ENCODE measurements at places on chromosomes 4 and X. TPM values are rescaled to one million over a fixed set of nuclear protein-coding genes. Genes with fewer than 3 reads are reported as not detected.

- no peak for DNase-seq
These were observed 77.4 kb upstream of the MID1 start for GRCh38 chrX:10697616-10698317.

PABPC1L2A gene
- total RNA-seq: not detected

GRCh38 chr4:113040793-113041192, 8.7 kb upstream of the ANK2 start:
- DNase-seq: no peak

GRCh38 chrX:12977761-12978204, 2.9 kb downstream of the TMSB4X start:
- DNase-seq: no peak

- no peak for DNase-seq
These were observed 1415.8 kb downstream of the C4orf33 start for GRCh38 chr4:130511776-130512175.

- no peak for DNase-seq
These were observed 2731.9 kb downstream of the ARAP2 start for GRCh38 chr4:33512397-33512796.

PRDM8 gene
- not detected for total RNA-seq

TMEM255A gene
- total RNA-seq: not detected

DNA sequence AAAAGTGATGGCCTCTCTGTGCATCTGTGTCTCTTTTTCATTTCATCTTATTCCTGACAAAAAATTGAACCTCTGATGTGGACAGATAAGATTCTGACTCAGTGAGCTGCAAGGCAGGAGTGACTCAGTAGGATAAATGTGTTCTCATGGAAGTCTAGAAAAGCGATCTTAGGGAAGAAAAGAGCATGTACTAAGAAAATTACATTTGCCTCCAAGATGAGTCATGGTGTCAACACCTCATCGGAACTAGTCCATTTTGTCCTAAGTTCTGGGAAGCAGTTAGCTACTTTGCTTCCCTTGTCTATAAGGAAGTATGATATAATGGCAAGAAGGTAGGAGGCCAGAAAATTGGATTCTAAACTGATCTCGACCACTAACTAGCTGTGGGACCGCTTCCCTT, 83.5 kb upstream of the AFF2 start:
- DNase-seq: no peak

GRCh38 chrX:46376246-46376885, 168.9 kb downstream of the ZNF674 start:
- no peak for DNase-seq

GRCh38 chr4:183397741-183398297, 46.6 kb upstream of the CDKN2AIP start:
- no peak for DNase-seq

- no peak for DNase-seq
These were observed 76.3 kb upstream of the ARHGAP36 start for GRCh38 chrX:130981836-130982235.

GRCh38 chr4:187840814-187841213, 154.8 kb upstream of the ZFP42 start:
- DNase-seq: no peak

GRCh38 chr4:140856621-140857062, 100.5 kb upstream of the TBC1D9 start:
- no peak for DNase-seq

DNA sequence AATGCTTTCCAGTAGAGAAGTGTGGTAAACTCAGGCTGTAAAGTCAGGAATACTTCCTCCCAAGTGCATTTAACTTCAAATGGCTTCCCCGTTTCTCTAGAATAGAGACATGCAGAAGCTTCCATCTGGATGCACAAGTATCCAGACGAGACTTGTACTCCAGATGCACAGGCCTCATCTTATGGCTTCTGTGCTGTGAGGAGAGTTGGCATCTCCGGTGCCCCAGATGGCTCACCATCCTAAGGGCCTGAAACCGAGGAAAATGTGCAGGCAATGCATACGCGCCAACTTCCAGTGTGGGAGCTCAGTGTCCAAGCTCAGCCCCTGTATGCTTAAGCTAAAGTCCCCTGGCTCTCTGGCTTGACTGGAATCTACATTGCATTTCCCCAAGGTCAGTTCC, 184.0 kb upstream of the TBL1X start:
- no peak for DNase-seq

CFP gene
- total RNA-seq: 25.4 TPM

GRCh38 chrX:13123857-13124345, 79.5 kb upstream of the FAM9C start:
- DNase-seq: no peak

FAM9C gene
- not detected for total RNA-seq

BRS3 gene
- not detected for total RNA-seq

CITED1 gene
- not detected for total RNA-seq

- no peak for DNase-seq
These were observed 16.4 kb downstream of the BANK1 start for GRCh38 chr4:101806914-101807313.

DNA sequence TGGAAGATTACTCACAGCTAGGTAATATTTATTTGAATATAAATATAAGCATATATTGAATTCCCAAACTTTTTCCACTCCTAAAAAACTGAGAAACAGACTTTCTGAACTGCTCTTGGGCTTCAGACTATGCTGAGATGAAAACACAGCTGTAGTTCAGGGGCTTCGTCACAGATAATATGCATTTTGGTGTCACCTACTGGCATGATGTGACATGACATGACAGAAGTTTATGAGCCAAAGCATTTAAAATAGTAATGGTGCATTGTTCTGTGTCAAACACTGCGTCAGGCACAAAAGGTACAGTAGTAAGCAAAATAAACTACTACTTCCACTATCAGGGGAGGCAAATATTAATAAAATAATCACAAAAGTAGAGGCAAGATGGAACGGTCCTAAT, 171.3 kb downstream of the BTC start:
- no peak for DNase-seq

HOPX gene
- total RNA-seq: 54.2 TPM

SMIM31 gene
- not detected for total RNA-seq

GRCh38 chr4:150817804-150818528, 197.1 kb downstream of the LRBA start:
- DNase-seq: no peak

- no peak for DNase-seq
These were observed 3.9 kb downstream of the SUPT20HL1 start for GRCh38 chrX:24364326-24364725.

DCAF12L2 gene
- not detected for total RNA-seq

DNA sequence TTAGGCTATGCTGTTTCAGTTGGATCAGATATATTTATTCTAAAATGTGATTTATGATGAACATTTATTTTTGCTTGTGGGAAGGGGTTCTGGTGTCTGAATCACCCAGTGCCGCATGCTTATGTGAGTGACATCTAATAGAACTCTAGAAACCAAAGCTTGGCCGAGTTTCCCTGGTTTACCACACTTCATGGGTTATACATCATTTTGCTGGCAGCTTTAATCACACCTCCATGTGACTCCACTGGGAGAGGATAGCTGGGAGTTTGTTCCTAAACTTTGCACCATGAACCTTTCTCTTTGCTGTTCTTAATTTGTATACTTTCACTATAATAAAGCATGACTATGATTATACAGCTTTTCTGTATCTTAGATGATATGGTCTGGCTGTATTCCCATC, 382.9 kb downstream of the INPP4B start:
- no peak for DNase-seq

PRRG3 gene
- not detected for total RNA-seq

EGFL6 gene
- total RNA-seq: not detected

IL1RAPL2 gene
- not detected for total RNA-seq

GRCh38 chr4:30719454-30720020, 632 bp upstream of the PCDH7 start:
- peak; percentile 93 for DNase-seq

TDO2 gene
- 0.21 TPM for total RNA-seq

GRCh38 chr4:169745291-169745690, 12.5 kb downstream of the HPF1 start:
- DNase-seq: no peak

EIF1AX gene
- 29.3 TPM for total RNA-seq

GRCh38 chrX:118496763-118497079, 1.1 kb downstream of the DOCK11 start:
- DNase-seq: no peak

DNA sequence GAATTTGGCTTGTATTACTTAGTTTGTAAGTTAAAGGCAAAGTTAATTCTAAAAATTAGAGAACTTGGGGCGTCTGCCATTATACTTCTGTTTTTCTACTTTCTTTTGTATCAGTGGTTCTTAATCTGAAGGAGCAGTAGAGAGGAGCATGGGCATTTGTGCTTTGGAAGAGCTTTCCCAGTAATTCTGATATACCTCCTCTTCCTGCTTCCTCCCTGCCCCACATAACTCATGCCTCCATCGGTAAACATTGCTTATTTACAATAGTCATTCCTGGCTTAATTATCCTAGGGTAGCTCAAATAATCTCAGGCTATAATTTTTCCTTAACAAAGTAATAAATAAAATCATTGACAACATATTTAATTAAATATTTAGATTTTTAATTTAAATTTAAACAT, 37.1 kb upstream of the SPARCL1 start:
- no peak for DNase-seq

DNA sequence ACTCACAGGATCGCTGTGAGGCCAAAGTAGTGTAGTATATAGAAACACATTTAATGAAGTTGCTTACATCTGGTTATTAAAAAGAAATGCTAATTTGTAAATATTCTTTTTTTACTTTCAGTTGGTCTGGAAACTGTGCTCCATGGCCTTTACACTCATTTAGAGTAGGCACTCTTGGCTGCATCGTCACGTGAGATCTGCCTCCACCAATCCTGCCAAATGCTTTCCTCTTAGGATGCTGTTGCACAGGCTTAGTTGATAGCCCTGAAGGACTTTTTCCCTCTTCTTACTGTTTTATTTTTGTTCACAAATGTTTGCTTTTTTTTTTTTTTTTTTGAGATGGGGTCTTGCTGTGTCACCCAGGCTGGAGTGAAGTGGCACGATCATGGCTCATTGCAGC, 6.3 kb downstream of the CPE start:
- no peak for DNase-seq

XAGE2 gene
- not detected for total RNA-seq

NAT8L gene
- not detected for total RNA-seq

DNA sequence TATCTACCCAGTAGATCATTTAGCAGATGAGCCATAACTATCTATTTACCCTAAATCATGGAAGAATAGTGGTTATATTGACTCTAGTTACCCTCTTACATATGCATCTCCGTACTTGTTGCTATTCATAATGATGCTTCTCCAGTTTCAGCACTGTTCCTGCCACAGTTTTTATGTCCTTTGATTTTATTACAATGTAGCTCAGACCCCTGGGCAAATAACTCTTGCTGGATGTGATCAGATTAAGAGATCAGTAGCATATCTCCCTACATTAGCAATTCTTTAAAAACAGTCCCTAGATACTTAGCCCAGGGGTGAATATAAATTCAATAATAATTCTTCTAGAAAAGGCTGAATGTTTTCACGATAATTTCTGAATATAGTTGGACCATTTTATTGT, 696.5 kb downstream of the ADGRL3 start:
- DNase-seq: no peak

DNA sequence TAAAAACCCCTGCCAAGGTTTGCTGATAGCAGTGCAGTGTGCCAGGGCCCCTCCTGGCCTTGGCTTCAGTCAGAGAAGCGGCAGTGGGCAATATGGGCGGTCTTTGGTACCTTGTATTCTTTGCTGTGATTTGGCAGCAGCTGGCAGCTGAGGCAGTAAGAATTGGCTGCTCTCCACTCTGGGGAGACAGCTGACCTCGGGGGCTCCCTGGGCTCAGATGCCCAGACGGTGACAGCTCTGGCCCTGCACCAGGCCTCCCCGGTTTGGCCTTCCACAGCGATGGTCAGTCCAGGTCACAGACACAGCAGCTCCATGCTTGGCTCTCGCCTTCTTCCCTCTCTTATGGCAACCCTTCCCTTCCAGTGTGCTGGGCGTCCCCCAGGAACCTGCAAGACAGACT, 330.9 kb downstream of the BCOR start:
- DNase-seq: peak; percentile 37

- no peak for DNase-seq
These were observed 41.6 kb upstream of the UGT2B7 start for GRCh38 chr4:69054578-69055200.

Measured in ascending aorta (tissue), 2 donors.